ENCODE measurements at places on chromosomes 12 and 14.

GRCh38 chr14:99891900-99892299, 98.7 kb downstream of the EML1 start:
- no peak for DNase-seq

DNA sequence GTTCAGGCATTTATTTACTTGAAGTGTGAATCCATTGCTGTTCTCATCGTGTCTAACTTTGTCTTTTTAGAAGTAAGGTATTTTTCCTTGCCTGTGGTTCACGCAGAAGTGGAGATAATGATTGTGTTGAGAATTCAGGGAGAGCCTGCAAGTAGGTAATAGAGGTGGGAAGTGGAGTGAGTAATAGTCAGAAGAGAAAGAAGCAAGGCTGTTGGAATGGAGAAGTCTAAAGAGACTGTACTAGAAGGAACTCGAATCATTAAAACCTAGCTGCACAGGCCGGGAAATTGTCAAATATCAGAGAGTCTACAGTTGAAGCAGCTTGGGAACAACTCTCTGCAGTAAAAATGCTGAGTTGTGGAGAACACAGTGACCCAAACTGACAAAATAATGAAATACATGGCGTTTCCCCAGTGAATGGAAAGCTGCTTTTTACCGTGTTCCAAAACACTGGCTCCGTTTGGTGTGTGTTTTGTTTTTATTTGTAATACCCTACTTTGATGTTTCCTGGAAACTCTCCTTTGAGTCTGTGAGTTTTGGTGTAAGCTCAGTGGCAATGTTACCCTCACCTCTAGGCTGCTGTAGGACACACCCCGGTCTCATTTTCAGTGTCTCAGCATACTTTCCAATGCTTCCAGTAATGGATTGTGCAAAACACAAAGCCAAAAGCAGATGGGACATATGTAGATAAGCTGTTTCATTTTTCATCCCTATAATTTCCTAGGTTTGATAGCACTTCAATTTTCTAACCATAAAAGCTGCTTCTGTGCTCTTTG, 146.6 kb downstream of the CRADD start:
- DNase-seq, result no peak

DNA sequence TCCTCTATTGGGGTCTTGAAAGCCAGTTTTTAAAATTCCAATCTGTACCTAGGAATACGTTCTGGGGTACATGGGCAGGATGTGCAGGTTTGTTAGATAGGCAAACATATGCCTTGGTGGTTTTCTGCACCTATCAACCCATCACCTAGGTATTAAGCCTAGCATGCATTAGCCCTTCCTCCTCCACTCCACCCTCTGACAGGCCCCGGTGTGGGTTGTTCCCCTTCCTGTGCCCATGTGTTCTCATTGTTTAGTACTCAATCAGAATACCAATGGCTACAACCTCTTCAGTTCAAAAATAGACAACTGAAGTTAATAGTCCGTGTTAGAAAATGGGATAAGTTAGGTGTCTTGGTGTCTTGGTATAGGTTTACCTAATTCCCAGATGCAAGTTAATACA, 3.4 kb downstream of the NTS start:
- DNase-seq, result no peak

GRCh38 chr12:26100666-26101349, 24.0 kb downstream of the BHLHE41 start:
- DNase-seq, result no peak

DNA sequence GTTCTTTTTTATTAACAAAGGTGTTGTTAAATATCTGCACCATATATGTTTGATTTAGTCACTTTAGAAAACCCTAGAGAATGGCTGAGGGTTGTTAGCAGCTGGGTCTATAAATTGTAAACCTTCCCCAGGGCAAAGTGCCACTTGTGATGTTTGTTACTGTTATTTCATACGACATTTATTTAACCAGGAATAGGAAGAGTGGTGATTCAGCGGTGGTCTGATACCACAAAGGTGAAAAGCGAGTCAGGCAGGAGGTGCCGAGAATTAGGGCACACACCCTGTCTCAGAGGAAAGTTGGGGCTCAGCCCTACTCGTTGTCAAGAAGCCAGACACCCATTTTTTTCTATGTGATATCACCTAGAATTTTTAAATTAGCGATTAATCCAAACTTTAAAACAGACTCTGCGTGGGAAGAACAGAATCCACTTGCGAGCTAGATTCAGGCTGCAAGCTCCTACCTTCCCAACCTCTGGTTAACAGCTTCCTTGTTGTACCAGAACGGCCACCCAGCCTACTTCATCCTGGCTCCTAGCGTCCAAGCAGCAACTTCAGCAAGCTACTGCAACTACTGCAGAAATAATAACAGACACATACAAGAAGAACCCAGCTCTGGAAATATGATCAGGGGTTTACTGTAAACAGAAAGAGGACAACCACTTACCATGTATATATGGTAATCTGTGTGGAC, 126.7 kb downstream of the TMEM132D start:
- DNase-seq, result no peak

DNA sequence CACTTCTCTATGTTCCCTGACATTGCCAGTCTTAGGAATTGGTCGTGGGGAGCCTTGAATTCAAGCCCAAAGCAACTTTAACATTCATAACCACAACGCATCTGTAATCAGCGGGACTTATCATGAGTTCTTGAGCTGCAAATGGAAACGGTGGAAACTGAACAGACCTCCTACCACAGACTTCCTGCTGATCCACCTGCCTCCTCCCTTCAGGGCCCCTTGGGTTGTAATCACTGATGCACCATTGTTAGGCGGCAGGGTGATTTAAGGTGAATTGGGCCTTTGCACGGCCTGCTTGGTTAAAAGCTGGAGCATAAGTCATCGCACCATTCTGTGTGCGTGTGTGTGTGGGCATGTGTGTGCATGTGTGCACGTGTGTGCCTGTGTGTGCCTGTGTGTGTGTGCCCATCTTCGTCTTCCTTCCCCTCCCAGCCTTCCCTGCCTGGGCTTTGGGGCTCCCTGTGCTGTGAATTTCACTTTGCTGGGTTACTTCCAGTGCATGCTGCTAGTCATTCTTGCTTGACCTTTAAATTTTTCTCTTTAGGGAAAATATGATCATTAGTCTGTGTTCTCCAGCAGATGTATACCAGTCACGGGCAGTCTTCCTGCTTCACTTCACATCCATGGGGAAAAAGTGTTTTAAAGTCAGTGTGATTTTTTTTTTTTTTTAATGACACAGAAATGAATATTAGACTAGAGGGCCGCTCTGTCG, 29.1 kb downstream of the CHST11 start:
- DNase-seq, result peak; percentile 76

DNA sequence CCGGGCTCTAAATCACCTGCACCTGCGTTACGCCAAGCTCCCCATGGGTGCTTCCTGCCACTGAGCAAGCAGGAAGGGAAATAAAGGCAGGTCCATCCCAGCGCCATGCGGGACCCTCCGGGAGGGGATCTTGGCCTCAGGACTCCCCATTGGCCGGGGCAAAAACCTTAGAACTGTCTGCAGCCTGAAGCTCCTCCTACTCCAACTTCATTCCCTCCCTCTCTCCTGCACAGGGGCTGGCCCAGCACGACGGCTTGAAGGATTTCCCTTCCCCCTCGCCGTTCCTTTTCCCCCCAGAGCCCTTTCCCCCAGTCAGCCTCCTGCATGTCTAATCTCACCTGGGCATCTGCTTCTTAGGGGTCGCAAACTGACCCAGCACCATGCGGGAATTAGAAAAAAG, 137.2 kb upstream of the NCOR2 start:
- DNase-seq, result no peak

DNA sequence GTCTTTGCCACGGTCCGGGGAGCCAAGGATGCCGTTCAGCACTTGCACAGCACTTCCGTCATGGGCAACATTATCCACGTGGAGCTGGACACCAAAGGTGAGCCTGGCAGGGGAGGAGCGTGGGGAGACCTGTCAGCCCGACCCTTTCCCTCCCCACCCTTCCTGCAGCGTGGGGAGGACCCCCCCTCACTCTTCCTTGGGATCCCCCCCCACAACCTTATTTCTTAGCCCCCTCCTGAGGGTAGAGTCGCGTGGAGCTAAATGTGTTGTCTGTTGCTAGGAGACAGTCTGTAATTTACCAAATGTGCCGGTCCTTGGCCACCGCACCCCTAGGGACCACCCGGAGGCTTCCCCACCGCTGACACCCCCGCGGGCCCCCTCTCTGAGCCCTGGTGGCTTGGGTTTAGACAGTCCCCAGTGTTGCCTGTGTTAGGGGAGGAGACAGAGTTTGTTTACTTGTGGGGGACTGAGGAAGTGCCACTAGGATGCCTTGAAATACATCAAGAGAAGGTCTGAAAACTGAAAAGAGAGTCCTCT, 2.3 kb downstream of the SETD1B start:
- peak; percentile 38 for DNase-seq

GRCh38 chr12:46608431-46609272, 217.1 kb downstream of the SLC38A4 start:
- no peak for DNase-seq

GRCh38 chr12:120950807-120951206, 27.5 kb upstream of the HNF1A start:
- no peak for DNase-seq

DNA sequence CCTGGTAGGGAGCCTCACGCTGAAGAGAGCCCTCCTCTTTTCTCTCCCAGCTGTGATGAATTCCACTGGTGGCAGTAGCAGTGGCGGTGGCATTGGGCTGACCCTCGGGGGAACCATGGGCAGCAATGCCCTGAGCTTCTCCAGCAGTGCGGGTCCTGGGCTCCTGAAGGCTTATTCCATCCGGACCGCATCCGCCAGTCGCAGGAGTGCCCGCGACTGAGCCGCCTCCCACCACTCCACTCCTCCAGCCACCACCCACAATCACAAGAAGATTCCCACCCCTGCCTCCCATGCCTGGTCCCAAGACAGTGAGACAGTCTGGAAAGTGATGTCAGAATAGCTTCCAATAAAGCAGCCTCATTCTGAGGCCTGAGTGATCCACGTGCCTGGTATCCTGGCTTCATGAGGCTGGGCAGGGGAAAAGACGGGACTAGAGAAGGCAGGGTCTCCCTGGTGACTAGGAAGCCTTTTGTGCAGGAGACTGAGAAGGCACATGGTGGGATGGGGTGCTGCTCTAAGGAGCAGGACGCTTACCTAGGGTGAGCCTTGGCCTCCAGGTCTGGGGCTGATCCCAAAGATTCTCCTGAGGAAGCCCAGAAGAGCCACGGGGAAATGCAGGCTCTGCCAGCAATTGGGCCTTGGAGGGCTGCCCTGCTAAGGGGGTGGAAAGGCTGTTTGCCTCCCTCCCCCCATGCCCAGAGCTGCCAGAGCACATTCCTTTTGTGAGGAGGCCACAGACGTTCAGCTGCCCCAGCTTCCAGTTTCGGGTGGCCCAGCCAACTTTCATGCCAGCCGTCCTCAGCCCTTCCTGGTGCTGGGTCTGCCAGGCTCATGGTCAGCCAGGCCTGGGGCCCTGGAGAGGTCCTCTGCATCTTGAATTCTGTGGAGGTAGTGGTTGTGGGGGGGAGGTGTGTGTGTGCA, 15.8 kb downstream of the KRT7 start:
- no peak for DNase-seq

DNA sequence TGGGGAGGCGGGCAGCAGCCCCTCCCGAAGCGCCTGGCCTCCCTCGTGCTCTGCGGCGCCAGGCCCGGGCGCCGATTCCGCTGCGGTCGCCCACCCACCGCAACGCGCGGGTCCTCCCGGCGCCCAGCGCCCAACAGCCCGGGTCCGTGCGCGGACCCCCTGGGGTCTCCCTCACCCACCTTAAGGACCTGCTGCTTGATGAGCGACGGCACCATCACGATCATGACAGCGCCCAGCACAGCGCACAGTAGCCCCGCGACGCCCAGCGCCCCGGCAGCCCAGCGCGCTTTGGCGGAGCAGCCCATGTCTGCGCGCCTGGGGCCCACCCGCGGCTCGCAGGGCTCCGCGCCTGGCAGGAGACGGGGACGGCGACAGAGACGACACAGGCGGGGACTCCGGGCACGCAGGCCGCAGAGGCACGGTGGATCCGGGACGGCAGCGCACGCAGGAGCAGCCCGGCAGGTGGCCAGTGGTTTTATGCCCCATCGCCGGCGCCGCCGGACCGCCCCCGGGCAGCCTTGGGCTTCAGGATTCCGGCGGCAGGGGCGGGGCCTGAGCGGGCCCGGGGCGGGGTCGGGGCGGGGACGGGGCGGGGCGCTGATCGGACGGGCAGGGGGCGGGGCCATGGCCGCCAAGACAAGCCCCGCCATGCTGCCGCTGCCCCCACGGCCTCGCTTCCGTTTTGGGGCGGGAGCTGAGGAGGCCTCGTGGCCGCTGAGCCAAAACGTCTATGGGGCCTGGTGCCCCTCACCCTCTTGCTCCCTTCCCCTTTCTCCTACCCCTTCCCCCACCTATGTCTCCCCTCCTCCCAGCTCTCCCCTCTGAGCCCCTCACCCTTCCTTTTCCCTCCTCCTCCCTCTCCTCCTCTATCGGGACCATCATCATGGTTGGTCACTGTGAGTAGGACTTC, at the start of gene SCARB1:
TSS of gene SCARB1 (minus strand) at position 449 of the 910 bp plus-strand sequence. CDS start at position 305, 144 bp downstream.
- DNase-seq, result peak; percentile 62

DNA sequence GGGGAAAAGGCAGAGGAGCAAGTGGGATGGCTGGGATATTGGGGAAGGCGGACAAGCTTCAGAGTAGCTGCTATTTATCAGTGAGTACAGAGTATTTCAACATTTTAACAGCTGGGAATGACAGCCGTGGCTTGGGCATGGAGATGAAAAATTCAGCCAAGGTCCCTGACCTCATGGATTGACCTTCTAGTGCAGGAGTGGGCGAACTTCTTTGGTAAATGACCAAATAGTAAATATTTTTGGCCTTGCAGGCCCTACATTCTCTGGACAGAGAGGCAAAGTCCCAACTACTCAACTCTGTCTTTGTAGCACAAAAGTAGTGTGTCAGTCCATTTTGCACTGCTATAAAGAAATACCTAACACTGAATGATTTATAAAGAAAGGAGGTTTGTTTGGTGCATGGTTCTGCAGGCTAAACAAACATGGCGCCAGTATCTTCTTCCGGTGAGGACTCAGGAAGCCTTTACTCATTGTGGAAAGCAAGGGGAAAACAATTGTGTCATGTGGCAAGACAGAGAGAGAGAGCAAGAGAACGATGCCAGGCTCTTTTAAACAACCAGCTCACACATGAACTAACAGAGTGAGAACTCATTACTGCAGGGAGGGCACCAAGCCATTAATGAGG, 33.6 kb downstream of the TMEM233 start:
- no peak for DNase-seq

DNA sequence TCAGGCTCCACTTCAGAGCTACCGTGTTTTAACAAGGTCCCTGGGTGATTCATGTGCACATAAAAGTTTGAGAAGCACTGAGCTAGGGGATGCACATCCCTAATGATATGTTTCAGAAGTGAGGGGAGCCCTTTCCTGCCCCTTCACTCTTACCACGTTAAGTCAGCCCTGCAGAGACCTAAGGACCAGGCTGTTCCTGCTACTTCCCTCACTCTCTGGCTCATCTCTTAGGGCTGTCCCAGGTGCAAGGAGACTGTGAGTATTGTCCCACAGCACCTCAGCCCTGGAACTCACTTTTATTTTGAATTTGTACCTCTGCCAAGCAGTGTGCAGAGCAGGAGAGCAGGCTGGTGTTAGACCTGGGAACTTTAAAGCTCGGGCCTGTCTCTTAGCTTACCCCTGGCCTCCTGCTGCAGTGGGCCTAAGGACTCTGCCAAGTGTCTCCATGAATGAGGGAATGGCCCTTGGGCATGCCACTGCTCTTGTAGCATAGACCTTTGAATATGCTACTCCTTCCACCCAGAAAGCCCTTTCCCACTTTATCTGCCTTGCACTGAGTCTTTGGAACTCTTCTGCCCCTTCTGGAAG, 11.0 kb upstream of the SUSD6 start:
- DNase-seq, result no peak

- DNase-seq, result no peak
Observed at GRCh38 chr12:78863482-78864402, 832 bp upstream of the SYT1 start.

Measured in central memory CD4-positive, alpha-beta T cell (primary cell).